ENCODE measurements at places on chromosomes 16 and 17.

GRCh38 chr16:47895146-47895545, 260.6 kb downstream of the ABCC12 start:
- DNase-seq, result no peak

DNA sequence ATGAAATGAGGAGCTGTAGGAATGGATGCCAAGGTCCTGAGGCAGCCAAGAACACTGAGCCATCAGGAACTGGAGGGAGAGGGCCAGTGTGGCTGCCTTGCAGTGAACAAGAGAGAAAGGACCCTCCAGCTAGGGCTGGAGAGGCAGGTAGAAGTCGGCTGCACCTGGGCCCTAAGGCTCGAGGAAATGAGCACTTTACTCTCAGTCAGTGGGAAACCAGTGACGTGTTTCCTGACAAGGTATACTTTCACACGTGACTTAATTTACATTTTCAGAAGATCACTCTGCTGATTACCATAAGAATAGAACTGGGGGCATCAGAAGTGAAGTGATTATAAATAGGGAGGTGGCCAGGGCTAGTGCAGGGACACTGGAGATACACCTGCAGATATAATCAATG, 115.2 kb downstream of the C17orf67 start:
- no peak for DNase-seq

GRCh38 chr16:13906168-13907089, 13.5 kb upstream of the ERCC4 start:
- no peak for DNase-seq

DNA sequence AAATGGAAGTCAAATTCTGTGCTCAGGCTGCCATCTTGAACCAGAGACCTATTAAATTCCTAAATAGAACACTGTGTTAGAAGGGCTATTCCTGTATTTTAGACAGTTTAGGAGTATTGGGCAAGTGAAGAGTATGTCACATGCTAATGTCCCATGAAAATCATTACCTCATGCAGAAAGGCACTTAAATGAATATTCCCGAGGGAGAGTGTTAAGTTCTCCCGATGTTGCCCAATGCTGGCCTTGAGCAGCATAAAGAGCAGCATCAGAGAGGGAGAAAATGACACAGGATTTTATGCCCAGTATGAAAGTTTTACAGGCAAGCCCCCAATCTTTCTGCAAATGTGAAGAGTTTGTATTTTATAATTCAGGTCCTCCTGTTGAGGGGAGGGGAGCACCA, 28.2 kb upstream of the SHISA6 start:
- DNase-seq, result no peak

- DNase-seq, result no peak
Observed at GRCh38 chr17:71180801-71181385, 939.9 kb upstream of the SOX9 start.

- no peak for DNase-seq
Observed at GRCh38 chr16:85286951-85287814, 174.9 kb upstream of the CIBAR2 start.

GRCh38 chr16:73298562-73298961, 250.6 kb upstream of the ZFHX3 start:
- DNase-seq, result no peak

- DNase-seq, result no peak
Observed at GRCh38 chr17:64974750-64975317, 55.6 kb upstream of the LRRC37A3 start.

- DNase-seq, result no peak
Observed at GRCh38 chr17:9611557-9611956, 33.8 kb upstream of the USP43 start.

GRCh38 chr17:4845118-4845517, 12.0 kb downstream of the MINK1 start:
- DNase-seq, result no peak

DNA sequence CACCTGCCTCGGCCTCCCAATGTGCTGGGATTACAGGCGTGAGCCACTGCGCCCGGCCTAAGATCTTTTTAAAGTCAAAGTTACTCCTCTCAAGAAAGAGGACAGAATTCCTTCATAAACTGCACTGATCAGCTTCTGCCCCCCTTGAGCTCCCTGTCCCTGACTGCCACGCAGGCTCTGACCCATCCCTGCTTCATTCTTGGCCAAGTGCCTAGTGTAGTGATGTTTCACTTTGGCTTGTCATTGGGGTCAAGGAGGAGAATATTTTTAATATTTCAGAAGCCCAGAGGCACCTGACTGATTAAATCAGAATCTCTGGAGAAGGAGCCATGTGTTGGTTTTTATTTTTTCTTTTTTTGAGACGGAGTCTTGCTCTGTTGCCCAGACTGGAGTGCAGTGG, 9.1 kb downstream of the MRM1 start:
- no peak for DNase-seq

DNA sequence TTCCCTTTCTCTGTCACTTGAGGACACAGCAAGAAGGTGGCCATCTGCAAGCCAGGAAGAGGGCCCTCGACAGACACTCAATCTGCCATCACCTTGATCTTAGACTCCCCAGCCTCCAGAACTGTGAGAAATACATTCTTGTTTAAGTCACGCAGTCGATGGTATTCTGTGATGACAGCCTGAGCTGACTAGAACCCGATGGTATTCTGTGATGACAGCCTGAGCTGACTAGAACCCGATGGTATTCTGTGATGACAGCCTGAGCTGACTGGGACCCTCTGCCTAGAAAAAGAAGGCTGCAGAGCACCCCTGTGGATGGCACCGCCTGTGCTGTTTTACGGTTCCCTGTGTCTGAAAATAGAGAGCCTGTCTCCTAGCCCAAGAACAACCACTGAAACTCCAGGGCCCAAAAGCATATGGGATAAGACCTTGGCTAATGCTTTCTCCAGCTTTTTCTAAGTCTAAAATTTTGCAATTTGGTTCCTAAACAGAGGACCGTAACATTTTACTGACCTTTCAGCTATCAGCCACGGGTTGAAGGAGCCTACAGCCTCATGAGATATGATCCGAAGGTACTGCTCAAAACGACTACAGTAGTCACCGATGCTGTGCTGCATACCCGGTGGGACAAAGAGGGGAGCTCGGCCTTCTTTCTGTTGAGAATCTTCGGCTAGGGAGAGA, 33.1 kb upstream of the PITPNM3 start:
- DNase-seq, result no peak

- DNase-seq, result no peak
Observed at GRCh38 chr17:33494151-33494550, 201.1 kb upstream of the ASIC2 start.

- DNase-seq, result no peak
Observed at GRCh38 chr17:80783486-80783885, 208.2 kb upstream of the CHMP6 start.

DNA sequence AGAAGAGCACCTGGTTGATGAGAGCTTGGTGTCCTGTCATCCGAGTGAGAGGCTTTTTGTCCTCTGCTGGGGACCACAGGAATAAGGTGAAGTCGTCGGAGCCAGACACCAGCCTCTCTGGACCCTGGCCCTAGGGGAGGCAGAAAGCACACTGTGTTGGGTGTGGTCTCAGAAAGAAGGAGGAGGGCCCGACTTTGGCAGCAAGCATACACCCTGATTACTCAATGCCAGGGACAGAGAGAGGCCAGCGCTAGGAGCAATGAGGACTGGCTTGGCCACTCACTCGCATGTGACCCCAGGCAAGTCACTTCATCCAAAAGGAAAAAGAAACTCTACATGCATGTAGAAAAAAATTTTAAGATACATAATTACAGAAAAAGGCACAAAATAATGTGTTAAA, 6.8 kb downstream of the NLE1 start:
- DNase-seq, result no peak

DNA sequence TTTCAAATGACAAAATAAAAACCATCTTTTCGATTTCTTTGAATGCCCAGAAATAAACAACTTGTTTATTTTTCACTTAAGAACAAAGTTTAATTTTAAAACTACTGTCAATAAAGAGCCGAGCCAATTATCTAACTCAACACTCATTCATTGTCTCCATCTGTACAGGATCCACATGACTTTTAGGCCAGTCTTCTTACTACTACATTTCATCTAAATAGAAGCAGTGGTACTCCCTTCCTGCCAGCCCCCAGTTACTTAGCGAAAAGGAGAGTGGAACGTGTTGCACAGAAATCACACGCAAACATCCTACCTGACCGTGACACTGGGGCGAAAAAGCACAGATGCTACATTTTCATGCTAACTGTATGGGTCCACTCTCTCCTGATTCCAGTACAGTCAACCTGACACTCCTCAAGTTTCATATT, 1.2 kb downstream of the GNA13 start:
- DNase-seq, result no peak

DNA sequence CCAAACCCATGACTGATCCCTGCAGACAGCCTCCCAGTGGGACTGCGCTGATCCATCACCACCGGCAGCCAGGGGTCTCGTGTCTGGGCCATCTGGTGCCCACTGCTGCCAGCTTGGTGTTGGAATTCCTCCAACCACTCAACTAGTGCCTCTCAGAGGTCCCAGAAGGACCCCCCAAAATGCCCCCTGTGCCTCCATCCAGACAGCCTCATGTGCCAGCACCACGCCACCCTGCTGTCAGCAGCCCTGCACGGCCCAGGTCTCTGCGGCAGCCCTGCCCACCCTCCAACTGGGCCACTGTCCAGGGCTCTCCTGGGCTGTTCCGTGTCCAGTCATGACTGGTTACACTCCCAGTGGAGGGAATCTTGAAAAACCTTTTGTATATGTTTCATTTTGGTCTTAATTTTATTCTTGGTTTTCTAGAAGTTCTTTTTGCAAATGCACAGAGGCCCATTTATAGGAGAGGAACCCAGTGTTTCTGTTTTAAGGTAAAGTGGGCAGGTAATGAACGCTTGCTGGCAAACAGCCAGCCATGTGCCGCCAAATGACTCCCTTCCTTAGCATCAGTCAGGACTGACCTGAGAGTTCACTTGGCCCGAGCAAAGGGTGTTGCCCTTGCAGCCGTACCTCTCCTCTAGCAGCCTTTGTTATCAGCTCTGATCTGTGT, 34.6 kb downstream of the GRIN2C start:
- no peak for DNase-seq

Measured in NCI-H187 treated with DMSO at 0.1 percent for 48 hours (cell line).